Pons (tissue), 1 donor: ENCODE measurements at places on chromosomes 1 and 21.
A peak's percentile ranks its signal among the peaks of the same experiment; 100 is the strongest.

GRCh38 chr1:33360367-33360766 is 39.5 kb upstream of the A3GALT2 start:
- DNase-seq: no peak

- DNase-seq: no peak
Measured at GRCh38 chr1:31020007-31020790, 45.3 kb downstream of the PUM1 start.

DNA sequence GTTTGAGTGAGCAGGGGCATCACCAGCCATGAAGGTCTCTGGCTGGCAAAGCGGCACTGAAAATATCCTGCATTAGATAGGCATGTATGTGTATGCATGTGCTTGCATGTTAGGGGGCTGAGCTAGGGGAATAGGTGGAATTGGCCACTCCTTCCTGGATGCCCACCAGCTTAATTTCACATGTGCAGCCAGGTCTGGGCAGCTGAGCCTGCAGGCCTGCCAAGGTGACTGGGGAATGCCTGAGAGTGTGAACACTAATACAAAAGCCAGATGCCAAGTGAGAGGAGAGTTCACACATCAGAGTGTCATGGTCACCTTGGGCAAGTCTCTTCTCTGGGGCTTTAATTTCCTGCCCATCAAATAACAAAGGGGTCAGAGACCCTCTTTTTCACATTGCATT is 155.9 kb downstream of the HIVEP3 start:
- no peak for DNase-seq

- no peak for DNase-seq
Measured at GRCh38 chr1:225670806-225671733, 18.1 kb upstream of the ENAH start.

DNA sequence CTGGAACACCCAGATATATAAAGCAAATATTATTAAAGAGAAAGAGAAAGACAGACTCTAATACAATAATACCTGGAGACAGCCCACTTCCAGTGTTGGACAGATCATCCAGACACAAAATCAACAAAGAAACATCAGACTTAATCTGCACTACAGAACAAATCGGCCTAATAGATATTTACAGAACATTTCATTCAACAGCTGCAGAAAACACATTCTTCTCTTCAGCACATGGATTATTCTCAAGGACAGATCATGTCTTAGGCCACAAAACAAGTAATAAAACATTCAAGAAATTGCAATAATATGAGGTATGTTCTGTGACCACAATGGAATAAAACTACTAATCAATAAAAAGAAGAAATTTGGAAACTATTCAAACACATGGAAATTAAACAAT is 398.3 kb upstream of the DUSP10 start:
- no peak for DNase-seq

- no peak for DNase-seq
Measured at GRCh38 chr21:27043377-27043776, 76.5 kb upstream of the ADAMTS5 start.

- no peak for DNase-seq
Measured at GRCh38 chr1:180504186-180504585, 1.8 kb upstream of the ACBD6 start.

- no peak for DNase-seq
Measured at GRCh38 chr1:179817789-179818188, 59.8 kb downstream of the TOR1AIP2 start.

DNA sequence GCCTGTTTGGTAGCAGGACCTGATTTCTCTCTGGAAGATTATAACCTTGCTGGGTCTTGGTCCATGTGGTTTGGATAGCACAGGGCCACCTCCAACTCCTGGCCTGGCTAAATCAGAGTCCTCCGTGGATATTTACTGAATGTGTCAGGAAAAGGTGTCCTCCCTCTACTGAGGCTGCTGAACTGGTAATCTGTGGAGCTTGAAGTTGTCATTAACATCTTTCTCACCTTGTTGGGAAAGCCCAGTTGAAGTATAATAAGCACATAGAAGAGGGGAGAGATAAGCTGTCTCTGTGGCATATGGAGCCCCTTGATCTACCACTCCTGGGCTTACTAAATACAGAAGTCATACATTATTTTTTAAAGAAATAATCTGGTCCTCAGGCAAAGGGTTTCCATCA is 294.3 kb upstream of the B3GALT2 start:
- DNase-seq: no peak

- no peak for DNase-seq
Measured at GRCh38 chr1:174938281-174939007, 61.3 kb upstream of the CACYBP start.

GRCh38 chr1:8649027-8649426 is 168.4 kb downstream of the RERE start:
- DNase-seq: no peak

DNA sequence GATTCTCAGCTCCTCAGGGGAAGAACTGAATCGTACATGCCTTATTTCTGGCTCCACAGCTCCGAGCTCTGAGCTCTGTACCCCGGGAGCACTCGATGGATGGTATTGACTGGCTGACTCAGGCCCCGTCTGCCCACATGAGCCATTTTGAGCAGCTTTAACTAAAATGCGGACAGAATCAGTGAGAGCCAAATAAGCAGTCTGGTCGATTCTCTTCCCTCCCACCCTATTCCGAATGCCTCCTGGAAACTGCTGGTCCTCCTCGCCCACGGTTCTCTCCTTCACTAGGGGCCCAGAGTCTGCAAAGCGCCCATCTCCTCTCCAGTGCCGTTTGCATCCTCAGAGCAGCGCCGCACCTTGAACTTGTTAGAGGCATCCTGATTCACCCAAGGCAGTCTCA is 125.9 kb upstream of the IRF2BP2 start:
- no peak for DNase-seq

DNA sequence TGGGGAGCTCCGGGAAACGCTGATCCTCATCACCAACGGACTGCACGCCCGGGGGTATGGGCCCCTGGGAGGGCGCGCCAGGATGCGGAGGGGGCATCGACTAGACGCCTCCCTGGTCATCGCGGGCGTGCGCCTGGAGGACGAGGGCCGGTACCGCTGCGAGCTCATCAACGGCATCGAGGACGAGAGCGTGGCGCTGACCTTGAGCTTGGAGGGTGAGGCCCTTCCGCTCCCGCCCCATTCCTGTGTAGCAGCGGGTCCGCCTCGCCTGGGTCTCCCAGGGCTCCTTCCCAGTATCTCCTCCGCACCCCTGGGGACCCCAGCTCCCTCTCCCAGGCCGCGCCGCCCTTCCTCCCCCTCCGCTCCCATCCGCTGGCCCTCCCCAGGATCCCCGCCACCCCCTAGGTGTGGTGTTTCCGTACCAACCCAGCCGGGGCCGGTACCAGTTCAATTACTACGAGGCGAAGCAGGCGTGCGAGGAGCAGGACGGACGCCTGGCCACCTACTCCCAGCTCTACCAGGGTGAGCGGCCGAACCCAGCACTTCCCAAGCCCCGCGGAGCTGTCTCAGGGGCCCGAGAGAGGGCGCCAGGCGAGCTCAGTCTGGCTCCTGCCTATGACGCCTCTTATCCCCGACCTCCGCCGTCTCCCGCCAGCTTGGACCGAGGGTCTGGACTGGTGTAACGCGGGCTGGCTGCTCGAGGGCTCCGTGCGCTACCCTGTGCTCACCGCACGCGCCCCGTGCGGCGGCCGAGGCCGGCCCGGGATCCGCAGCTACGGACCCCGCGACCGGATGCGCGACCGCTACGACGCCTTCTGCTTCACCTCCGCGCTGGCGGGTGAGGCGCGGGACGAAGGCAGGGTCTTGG is 5.0 kb downstream of the HAPLN2 start:
- no peak for DNase-seq

DNA sequence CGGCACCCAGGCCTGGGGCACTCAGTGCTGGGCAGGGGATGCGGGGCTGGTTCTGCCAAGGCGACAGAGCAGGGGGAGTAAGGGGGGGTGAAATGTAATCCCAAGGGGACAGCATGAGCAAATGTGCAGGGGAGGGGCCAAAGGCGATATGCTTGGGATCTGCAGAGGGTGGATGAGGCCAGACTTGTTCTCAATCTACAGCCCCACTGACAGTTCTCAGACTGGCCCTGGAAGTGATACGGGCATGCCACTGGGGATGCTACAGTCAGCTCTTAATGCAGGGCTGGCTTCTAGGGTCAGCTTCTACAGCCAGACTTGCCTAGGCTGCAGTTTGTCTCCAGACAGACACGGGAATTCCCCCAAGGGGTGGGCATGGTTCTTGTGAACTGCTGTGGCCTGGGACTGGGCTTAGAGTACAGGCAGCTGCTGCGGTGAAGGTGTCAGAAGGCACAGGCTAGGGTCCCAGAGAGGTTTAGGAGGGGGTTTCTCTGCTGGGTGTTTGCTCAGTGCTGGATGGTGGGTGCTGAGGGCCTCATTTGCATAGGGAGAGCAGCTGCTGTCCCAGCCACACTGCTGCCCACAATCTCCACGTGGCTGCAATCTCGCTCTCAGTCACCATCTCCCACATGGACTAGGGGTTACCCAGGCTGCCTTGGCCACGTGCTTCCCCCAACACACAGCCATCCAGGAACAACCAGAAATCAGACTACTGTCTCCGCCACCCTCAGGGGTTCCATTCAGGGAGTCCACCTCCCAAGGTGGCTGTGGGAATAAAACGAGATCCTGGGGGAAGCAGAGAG is 190.1 kb downstream of the HIVEP3 start:
- peak; percentile 56 for DNase-seq

DNA sequence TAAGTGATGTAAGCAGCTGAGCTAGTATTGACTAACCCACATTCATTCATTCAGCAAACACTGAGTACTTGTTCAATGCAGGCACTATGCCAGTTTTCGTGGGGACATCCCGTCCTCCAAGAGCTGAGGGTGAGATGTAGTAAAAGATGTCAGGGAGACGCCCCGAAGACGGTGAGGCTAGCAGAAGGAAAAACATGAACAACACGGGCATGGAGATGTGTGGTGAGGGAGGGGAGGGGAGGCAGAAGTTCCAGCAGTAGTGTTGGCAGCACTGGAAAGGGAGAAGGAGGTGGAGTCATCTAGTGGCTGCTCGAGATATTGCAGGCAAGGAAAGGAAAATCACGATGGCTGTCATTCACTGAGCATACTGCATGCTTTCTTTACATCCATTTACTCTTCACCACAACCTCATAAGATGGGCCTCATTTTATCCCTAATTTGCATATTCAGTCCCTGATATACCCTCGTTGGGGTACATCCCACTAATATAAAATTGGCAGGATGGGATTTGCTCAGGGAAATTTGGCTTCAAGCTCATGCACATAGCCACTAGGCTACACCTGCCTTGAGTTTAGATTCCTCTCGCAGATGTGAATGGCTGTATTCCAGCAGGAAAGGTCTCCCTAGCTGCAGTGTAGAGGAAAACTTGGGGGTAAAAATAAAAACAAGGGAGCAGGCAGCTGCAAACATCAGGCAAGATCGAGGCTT is 14.5 kb downstream of the PDZK1IP1 start:
- peak; percentile 60 for DNase-seq

DNA sequence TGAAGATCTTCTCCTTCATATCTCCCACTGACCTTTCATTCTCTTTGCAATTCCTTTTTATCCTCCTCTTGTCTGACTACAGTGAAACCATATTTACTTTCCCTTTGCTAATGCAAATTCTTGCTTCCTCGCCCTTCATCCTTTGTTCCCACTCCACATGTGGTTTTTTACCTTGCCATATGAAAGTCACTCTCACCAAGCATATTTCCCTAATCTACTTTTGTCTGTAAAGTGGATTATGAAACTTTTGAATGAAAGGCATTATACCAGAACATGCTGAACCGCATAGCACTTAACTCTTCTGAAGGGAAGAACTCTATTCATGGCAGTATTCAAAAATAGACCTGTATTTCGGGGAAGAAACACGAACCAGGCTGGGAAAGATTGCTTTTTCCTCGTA is 8.0 kb upstream of the TMPRSS15 start:
- no peak for DNase-seq

DNA sequence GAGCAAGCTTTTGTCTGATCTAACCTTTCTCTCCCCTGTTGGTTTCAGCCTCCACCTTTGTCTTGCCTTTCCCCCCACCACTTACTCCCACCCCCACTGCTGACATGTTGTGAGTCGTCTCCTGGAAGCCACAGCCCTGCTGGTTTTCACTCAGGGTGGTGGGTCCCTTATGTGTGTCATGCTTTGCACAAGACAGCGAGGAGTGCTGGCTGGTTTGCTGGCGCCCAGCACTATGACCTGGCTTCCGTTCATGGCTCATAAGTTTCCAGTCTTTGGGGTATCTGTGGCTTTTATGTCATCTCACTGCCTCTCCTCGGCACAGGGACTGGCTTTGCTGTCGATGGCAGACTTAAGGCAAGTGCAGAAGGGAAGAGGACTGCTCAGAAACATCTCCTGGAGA is 177.7 kb downstream of the KIF26B start:
- DNase-seq: no peak

- DNase-seq: no peak
Measured at GRCh38 chr1:246004301-246004700, 502.8 kb downstream of the SMYD3 start.

DNA sequence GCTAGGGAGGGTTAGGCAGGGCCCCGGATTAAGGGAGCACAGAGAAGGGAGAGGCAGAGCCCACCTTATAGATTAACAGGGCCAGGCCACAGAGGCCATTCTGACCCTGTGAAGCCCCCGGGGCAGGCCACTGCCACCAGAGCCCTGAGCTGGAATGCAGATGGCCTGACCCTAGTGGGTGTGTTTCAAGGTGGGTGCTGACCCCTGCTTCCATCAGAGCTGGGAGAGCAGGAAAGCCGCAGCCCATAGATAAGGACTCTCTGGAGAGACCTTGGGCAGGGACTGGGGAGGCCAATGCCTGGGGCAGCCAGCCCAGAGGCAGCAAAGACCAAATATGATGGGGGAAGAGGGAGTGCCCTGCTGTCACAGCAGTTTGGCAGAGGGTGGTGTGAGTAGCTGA is 35.9 kb downstream of the NCMAP start:
- DNase-seq: no peak

DNA sequence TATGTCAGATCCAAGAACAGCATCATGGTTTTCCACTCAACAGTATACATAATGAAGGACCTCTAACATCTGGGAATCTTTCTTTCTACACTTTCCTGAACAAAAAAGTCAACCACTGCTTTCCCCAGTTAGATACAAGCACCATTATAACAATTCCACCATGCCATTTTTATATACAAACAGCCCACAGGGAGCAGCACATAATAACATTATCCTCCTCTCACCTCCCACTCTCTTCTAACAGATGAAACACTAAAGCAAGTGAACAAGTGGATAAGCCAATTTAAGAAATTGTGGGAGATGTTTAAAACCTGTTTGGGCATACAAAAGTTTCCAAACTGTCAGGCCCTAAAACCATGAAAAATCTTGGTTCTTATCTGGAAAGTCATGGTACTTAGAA is 29.4 kb upstream of the PRRC2C start:
- DNase-seq: no peak

- DNase-seq: no peak
Measured at GRCh38 chr1:85128316-85128715, 72.5 kb downstream of the SYDE2 start.

- no peak for DNase-seq
Measured at GRCh38 chr1:95582746-95583145, 348.7 kb downstream of the RWDD3 start.

DNA sequence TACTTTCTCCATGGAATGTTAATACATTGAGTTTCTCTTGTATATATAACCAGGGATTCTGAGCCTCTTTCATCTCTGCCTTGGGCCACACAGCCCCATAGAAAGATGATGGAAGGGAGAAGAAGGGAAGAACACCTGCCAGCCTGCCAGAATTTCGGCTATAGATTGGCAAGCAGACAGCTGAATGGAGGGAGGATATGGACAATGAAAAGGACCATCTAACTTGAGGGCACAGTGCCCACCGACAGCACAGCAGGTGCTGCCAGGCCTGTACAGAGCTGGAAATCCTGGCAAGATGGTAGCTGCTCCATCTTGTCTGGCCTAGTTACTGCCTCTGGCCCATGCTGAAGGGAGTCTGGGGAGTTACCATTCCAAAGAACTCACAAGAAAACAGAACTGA is 244.3 kb downstream of the FGGY start:
- no peak for DNase-seq

- DNase-seq: no peak
Measured at GRCh38 chr1:199808110-199808870, 219.2 kb upstream of the NR5A2 start.
